ENCODE measurements at places on chromosomes 3 and 15.

DNA sequence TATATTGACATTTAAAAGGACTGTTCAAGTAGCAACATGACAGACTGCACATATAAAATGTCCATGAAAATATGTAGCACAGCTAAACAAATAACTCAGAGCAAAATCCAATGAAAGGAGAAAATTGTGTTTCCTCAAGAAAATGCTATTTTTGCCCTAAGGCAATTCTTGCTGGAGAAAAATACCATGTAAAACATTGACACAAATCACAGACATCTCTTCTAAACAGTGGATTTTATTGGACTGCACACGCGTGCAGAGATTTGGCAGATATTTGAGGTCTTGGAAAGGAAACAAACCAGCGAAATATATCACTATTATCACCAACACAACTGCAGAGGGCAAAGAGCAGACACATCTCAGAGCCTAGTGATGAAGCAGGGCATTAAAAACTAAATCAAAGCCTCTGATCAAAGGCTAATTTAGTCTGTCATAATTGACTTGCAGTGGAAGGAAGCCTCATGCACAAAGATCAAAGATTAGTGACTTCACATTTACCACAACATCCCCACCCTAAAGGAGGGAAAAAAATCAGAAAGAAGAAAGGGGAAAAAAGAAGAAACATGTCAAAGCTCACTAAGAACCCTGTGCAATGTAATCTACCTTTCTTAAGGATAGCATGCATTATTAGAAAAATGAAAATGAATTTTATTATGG is 52.4 kb downstream of the CHL1 start:
- no peak for DNase-seq

- no peak for DNase-seq
Observed at GRCh38 chr3:39105687-39106063, 1.8 kb downstream of the GORASP1 start.

DNA sequence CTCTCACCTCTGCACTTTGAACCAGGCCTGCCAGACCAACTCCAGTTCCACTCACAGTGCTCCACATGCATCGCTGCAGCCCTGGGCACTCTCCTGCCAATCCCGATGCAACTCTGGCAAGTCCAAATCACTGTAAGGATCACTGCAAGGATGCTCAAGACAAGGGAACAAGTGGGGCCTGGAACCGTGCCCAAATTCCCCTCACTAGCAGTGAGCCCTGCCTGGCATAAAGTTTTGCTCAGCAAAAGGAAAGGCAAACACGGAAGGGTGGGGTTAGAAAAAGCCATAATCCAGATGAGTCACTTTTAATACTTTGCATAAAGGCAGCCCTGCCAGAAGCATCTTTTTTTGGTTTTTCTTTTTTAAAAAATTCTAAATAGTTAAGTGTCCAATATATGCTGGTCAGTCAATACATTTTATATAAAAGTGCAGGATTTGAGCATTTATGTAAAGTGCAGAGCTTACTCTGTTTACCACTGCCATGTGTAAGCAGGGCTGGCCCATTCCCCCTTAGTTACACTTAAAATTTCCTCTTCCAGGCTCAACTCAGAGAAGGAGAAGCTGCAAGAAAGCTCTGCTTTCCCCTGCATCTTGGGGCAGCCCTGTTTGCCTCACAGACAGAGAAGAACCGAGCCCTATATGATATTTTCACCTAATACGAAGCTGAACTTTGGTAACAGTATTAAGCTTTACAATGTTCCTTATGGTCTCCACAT is 102.2 kb downstream of the CD47 start:
- DNase-seq: no peak

GRCh38 chr15:84600687-84601554 is at the start of gene ZSCAN2:
TSS of gene ZSCAN2 (plus strand) at chr15:84601009. CDS start at chr15:84603928, 2,919 bp downstream.
- peak; percentile 97 for DNase-seq

DNA sequence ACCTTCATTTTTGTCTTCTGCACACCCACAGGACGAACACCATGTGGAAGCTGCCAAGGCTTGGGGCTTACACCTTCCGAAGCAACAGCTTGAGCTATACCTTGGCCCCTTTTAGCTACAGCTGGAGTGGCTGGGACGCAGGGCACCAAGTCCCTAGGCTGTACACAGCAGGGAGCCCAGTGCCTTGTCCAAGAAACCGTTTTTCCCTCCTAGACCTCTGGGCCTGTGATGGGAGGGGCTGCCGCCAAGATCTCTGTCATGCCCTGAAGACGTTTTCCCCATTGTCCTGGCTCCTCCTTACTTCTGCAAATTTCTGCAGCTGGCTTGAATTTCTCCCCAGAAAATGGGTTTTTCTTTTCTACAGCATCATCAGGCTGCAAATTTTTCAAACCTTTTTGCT is 7.8 kb downstream of the CNTN4 start:
- no peak for DNase-seq

- no peak for DNase-seq
Observed at GRCh38 chr3:65742914-65743313, 295.8 kb downstream of the MAGI1 start.

GRCh38 chr15:62240121-62241096 is 75.3 kb upstream of the C2CD4B start:
- no peak for DNase-seq

DNA sequence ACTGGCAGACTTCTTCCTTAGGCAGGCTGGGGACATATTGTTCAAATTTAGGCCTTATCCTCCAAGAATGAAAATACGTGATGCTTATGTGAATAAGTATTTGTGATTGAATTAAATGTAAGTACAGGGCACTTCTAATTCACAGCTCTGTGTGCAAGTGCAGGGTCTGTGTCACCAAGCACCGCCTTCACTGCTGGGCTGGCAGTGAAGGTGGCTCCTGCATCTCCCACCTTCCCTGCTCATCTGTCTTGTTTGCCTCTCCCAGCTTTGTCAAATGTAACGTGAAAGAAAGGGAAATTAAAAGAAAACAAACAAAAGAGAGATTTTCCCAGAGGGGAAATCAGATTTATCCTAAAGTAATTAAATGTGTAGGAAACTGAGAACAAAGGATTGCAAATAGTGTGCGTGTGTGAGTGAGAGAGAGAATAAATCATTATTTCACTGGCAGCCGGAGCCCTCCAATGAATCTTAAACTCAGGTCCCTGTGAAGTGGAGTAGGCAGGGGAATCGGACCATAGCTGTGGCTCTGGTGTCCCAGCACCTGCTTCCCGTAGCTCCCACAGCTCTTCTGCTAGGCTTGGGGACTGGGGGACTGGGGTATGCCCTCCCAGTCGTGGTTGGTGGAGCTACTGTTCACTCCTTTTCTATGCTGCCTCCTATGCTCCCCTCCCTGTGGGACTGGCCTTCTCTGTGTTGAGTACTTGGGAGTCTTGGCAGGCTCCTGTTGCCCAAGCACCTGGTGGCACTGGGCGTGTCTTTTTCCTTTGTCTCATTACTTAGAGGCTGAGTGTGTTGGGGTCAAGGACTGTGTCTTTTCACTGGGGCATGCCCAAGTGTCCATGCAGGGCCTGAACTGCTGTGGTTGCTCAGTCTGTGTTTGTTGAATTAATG is 222.2 kb downstream of the EPHB1 start:
- DNase-seq: no peak

- DNase-seq: no peak
Observed at GRCh38 chr3:162945626-162946025, 1449.0 kb downstream of the OTOL1 start.

DNA sequence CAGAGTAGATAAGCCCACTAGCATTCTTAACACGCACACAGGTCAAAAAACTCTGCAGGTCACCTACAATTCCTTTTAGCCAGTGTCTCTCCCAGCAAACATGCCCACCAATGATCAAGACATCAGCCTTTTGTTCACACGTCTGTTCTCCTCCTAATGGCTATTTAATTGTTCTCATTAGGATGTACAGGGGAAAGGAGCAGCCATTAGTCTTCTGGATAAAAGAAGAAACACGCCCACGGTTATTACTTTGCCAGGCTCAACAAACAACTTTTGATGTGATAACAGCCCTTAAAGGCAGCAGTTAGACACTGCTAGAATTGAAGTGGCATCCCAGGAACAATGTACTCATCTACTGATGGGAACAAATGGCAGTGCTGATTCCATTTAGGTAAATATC is 108.8 kb downstream of the NTRK3 start:
- no peak for DNase-seq

DNA sequence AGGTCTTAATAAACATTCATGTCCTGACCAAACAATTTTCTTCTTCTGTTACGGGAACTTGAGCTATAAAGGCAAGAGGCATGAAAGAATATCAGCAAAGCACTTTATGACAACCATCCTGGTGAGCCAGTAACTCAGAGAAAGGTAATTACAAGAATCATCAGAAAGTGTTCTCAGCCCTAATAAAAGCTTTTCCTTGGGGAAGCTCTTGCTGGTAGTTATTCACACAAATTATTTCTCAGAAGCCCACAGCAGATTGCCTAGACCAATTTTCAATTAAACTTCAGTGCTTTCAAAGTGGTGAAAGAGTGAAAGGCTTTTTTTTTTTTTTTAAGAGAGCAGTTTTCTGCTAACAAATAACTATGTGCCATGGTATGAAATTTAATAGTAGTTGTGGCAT is 60.9 kb upstream of the PEX5L start:
- no peak for DNase-seq

DNA sequence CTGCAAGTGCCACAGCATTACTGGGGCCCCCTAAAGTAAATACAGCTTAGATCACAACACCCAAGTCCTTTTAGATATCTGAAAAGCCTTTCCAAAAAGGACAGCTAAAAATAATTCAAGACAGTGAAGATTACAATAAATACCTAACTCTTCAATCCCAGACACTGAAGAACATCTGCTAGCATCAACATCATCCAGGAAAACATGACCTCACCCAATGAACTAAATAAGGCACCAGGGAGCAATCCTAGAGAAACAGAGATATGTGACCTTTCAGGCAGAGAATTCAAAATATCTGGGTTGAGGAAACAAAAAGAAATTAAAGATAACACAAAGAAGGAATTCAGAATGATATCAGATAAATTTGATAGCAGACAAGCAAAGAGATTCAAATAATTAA is 71.7 kb upstream of the TTC14 start:
- DNase-seq: no peak

GRCh38 chr3:129554356-129555152 is 11.6 kb downstream of the H1-8 start:
- no peak for DNase-seq

DNA sequence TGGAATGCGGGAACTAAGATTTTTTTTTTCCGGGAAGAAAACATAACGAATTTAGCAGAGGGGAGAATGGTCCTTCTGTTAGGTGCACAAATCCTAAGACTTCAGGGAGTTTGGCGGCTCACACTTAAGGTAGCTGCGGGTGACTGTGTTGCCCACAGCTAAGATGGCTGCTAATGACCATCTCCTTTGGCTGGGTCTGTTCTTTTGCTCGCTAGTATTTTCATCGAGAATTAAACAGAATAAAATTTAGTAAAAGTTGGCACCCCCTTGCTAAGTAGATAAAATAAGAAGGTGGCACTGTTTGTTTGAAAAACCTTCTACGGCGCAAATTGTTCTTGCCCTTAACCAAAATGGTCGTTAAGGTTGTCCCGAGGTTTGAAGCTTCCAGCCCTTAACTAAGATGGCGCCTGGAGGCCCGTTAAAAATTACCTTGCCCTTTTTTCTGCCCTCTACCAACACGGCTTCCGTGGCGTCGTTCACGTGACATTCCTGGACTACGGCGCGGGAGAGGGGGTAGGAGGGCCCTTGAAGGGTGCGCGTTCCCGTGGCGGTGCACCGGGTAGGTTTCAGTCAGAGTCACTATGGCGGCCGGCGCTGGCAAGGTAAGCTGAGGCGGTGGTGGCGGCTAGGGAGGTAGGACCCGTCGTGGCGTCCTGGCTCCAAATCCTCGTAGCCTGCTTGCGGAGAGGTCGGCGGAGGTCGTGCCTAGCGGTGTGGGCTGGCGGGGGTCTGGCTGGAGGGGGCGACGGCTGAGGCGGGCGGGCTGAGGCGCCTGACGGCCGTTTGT is at the start of gene SLMAP:
Gene SLMAP, plus strand, starts transcription at position 569 of the 787 bp plus-strand sequence. CDS start 1,343 bp downstream, outside the sequence.
- DNase-seq: peak; percentile 87

DNA sequence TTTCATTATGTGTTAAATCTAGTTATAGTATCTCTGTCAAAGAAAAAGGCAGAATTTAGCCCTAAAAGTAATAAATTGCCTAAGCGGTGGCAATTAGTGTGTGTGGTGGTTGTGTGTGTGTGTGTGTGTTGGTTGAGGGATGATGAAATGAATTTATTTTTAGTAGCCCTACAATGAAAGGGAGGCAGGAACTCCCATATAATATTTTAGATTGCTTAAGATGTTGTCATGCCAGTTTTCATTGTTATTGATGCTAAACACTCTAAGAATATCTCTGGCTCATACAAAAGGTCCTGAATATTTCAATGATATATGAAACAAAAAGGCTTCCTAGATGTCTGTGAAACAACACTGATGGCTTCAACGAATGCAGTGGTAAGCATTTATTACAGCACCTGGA is 140.6 kb upstream of the TBC1D5 start:
- DNase-seq: no peak

- DNase-seq: no peak
Observed at GRCh38 chr3:114857299-114857701, 289.8 kb downstream of the ZBTB20 start.

DNA sequence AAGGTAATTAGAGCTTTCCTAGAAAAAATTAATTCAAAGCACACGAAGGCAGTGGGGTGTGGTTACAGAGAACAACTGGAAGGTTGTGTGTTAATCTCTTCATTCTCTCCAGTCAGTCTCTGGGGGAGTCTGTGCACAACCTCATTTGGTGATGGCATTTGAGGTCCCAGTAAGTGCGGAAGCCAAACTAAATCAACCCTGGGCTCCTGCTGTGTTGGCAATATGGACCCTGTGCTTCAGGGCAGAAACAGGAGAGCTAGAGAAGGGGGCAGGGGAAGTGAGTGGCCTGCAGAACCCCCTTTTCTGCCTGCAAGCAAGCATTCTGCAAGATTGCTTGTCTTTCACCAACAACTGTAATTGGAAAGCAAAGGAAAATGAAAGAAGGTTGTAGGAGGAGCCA is 195.9 kb upstream of the ST8SIA2 start:
- DNase-seq: no peak

DNA sequence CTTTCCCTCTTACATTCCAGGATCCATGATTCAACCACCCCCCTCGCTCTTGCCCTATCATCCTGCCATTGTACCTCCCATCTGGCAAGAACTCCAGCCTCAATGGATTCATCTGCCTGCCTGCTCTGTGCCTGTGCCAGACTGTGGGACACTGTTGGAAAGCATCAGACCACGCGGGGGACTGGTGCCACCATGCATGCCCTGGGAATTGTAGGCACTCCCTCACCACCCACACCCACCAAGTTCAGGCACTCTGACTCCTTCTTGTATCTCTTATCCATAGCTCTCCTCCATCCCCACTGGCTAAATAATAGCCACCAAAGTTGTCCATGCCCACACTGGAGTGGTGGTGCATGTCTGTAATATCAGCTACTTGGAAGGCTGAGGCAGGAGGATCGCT is 143.8 kb downstream of the TPRA1 start:
- no peak for DNase-seq

DNA sequence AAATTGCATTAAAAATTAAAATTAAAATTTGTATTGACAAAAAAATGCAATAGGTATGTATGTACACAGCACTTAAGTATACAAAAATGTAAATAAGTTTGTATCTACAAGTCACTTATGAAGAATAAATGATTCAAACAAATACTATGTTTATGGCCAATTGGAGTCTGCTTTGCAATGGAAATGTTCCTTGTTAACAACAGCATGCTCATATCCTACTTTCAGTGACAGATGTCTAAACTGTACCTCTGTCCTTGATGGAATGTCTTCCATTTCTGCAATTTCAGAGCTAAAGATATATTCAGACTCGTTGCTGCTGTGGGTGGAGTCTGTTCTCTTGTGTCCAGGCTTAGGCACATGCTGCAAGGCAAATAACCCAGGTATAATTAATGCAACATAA is 64.1 kb upstream of the MYO5C start:
- no peak for DNase-seq

- no peak for DNase-seq
Observed at GRCh38 chr3:23000371-23000770, 202.8 kb upstream of the UBE2E2 start.
